ENCODE measurements at places on chromosomes 4 and X.
A peak's percentile ranks its signal among the peaks of the same experiment; 100 is the strongest.

DNA sequence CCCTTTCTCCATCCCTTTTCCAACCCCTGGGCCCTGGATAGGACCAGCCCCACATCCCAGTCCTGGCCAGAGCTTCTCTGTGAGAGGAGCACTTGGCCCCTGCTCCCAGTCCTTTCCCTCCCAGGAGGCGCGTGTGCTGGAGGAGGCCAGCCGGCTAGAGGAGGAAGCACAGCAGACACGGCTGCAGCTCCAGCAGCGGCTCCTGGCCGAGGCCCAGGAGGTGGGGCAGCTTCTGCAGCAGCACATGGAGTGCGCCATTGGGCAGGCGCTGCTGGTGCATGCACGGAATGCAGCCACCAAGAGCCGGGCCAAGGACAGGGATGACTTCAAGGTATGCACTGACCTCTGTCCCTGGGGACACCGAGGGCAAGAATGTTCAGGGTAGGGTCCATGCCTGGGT lies 87.5 kb downstream of the EVC start:
- no peak for DNase-seq

DNA sequence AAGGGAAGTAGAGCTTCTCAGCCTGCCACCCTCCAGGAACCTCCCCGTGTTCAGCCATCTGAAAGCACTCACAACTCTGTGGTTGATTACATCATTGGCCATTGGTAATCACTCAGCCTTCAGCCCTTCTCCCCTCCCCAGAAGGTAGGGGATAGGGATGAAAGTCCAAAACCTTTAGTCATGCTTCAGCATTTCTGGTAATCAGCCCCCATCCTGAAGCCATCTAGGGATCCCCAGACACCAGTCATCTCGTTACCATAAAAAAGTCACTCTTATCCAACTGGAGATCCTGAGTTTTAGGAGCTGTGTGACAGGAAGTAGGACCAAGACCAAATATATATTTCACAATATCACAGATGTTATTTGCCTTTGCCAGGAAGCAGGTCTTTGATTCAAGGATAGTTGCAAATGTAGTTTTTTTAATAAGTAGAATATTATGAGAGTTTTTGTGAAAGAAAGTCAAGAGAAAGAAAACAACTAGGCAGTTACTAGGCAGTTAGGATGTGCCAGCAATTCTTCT lies 364.6 kb upstream of the NOCT start:
- no peak for DNase-seq

- DNase-seq: no peak
Measured at GRCh38 chr4:137463377-137464003, 68.8 kb downstream of the PCDH18 start.

GRCh38 chrX:10157032-10157341 lies 212 bp downstream of the CLCN4 start:
- no peak for DNase-seq

DNA sequence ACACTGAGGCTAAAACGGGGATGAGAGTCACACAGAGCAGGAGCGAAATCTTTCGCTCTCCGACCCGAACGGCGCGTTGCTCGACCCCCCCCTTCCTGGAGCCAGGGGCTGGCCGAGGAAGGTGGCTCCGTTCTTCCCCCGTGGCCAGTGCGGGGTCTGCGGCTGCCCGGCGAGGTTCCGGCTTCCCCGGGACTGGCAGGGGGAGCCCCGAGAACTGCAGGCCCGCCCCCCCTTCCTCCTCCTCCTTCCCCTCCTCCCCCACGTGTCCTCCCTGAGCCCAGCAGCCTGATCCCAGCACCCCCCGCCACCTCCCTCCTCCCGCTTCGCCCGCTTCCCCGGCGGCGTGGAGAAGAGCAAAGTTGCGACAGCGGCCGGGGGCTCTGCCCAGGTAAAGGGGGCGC lies 2.4 kb upstream of the BCORL1 start:
- DNase-seq: no peak

DNA sequence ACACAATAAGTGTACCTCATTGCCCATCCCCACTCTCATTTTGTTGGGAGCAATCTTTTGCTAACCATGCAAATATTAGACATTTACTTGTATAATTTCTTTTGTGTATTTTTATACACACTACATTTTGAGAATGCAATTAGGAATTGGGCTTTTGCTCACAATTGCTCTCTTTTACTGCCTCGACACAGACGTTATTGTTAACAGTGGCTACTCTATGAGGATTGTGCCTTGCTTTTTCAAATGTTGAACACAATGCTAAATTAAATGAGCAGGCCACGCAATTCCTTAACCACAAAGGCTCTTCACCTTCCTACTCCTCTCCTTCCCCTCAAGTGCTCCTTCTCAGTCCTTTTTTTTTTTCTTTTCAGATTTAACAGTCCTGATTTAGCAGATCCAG lies 42.8 kb upstream of the HPF1 start:
- no peak for DNase-seq

DNA sequence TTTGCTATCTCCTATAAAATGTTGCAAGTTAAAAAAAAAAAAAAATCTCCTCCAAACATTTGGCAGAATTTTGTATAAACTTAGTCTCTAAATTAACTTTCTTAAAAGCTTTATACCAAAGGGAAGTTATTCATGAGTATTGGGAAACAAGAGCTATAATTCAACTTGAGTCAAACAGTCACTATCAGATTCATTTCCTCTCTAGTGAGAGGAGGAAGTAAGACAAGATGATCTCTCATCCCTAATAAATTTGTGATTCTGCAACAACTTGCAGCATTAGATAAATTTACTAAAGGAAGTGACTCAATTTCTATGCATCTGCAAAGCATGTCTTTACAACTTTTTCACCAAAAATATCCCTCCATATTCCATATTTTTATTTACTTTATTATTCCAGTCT lies 135.4 kb upstream of the GNPDA2 start:
- no peak for DNase-seq

- DNase-seq: no peak
Measured at GRCh38 chr4:116839826-116840225, 245.6 kb downstream of the TRAM1L1 start.

- DNase-seq: no peak
Measured at GRCh38 chr4:155773196-155773800, 14.5 kb downstream of the GUCY1B1 start.

DNA sequence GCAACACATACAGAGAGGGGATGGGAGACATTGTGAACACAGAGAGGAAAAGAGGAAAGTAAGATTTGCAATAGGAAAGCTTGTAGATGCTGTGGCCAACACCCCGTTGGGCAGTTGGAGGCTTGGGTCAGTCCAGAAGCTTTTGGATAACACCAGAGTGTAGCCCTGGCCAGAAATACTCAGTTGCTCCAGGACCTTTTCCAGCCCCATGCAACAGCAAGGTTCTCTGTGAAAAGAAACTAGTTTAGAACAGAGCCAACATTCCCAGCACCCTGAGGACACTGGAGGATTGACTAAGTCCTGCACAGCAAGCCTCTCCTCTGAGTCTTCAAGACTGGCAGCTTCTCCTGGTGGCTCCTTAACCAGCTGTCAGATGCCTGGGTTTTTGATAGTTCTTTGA lies 27.9 kb upstream of the NAF1 start:
- no peak for DNase-seq

- no peak for DNase-seq
Measured at GRCh38 chrX:114905251-114905650, 112.2 kb downstream of the IL13RA2 start.

GRCh38 chr4:158609116-158609515 lies 62.6 kb downstream of the C4orf46 start:
- no peak for DNase-seq

- DNase-seq: peak; percentile 32
Measured at GRCh38 chrX:80812176-80812575, 2.5 kb upstream of the BRWD3 start.

GRCh38 chrX:134692233-134692632 lies 34.0 kb upstream of the PLAC1 start:
- DNase-seq: no peak

GRCh38 chrX:152149648-152150047 lies 11.3 kb upstream of the MAGEA10 start:
- no peak for DNase-seq

- DNase-seq: no peak
Measured at GRCh38 chrX:134742573-134742972, 84.3 kb upstream of the PLAC1 start.

- no peak for DNase-seq
Measured at GRCh38 chrX:23789386-23790154, 6.6 kb downstream of the SAT1 start.

- DNase-seq: no peak
Measured at GRCh38 chr4:99861120-99861905, 32.9 kb downstream of the LAMTOR3 start.

DNA sequence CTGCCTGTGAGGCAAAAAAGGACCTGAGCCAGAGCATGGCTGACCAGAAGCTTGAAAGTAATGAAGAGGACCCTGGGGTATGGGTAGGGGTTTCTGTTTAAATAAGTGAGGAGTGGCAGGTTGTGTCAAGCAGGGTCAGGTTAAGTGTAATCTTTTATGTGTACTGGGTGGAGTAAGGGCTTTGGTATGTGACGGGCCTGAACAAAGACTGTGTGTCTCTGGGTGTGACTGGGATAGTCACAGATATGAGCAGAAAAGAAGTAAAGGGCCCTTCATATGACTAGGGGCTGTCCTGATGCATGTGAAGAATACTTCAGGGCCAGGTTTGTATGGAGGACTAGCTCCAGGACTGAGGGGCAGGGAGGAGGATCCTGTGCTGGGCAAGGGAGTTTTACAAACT lies 82.4 kb downstream of the ITIH6 start:
- DNase-seq: no peak

GRCh38 chrX:132393085-132393484 lies 95.8 kb downstream of the MBNL3 start:
- no peak for DNase-seq

GRCh38 chr4:156330436-156331031 lies 376.9 kb upstream of the CTSO start:
- no peak for DNase-seq

GRCh38 chr4:22512306-22512705 lies 3.6 kb downstream of the ADGRA3 start:
- no peak for DNase-seq

GRCh38 chrX:129959493-129959832 lies 23.0 kb upstream of the BCORL1 start:
- DNase-seq: no peak

GRCh38 chrX:17065100-17065499 lies 118.6 kb downstream of the REPS2 start:
- no peak for DNase-seq

GRCh38 chr4:153023692-153024394 lies 87.7 kb downstream of the FHDC1 start:
- DNase-seq: no peak

DNA sequence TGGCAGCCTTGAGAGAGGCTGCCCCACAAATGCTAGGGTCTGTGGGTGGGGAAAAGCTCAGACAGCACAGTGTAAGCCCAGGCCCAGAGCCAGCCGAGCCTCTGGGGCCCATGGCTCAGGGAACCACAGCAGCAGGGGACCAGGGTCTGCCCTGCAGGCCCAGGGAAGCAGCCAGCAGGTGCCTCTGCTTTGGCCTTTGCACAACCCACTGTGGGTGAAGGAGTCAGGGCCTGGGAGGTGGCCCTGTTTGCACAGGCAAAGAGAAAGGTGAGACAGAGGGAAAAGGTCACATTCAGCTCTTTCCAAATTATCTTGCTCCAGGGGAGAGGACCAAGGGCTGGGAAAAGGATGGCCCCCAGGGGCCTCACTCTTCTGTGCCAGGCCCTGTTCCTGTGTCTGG lies 8.7 kb downstream of the PNMA6F start:
- no peak for DNase-seq

- no peak for DNase-seq
Measured at GRCh38 chrX:39296472-39296871, 495.2 kb downstream of the MID1IP1 start.

DNA sequence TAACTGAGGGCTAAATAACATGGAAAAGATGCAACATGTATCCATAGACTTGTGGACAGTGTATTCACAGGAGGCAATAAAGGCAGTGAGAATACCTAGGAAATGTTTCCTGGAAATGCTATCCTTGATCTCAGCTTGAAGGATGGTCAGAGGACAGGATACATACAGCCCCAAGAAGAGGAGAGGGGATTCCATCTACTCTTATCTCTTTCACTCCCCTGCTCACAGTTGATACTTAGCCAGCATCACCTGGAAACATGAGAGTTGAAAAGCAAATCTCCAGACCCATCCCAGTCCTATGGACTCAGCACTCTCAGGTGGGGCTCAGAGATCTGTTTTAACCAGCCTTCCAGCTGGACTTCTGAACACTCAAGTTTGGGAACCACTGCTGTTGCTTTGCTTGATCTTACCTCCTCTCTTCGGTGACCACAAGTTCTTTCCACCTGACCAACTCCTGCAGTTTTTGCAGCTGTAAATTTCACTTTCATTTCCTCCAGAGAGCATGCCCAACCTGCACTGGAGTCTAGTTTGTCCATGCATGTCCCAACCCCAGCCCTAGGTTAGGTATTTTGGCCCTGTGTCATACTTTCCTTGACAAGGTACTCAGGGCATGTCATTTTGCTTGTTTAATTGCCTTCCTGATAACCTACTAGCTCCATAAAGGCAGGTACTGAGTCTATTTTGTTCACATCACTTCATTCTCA lies 10.4 kb downstream of the RELL1 start:
- no peak for DNase-seq

GRCh38 chrX:149518236-149518635 lies 13.1 kb upstream of the IDS start:
- no peak for DNase-seq

- no peak for DNase-seq
Measured at GRCh38 chr4:40991908-40992307, 222.4 kb downstream of the APBB2 start.

- no peak for DNase-seq
Measured at GRCh38 chrX:145990051-145990450, 172.4 kb downstream of the SLITRK2 start.

DNA sequence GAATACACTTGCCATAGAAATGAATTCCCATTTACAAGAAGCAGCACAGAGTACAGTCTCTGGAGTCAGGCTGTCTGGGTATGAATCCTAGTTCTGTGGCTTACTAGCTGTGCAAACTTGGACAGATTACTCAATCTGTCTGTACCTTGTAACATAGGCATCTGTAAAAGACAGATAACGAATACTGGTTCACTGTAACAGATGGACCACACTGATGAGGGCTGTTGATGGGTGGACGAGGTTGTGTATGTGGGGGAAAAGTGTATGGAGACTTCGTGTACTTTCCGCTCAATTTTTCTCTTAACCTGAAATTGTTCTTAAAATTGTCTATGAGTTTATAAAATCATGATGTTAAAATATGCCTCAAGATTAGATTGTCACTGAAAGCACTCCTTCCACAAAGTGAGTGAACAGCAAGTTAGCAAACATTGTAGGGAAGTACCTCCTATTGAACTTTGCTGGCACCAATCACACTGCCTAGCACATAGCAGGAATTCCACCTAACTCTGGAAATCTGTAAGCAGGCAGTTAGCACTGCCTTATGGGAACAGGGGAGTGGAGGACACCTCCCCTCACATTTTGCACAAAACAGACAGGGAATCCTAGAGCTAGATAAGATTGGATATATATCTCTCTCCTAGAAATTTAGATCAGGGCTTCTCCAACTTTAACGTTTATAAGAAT lies 6.5 kb upstream of the EXOSC9 start:
- DNase-seq: no peak

Data from central memory CD4-positive, alpha-beta T cell (primary cell).